ENCODE measurements at places on chromosomes 12 and 14.

GRCh38 chr14:37470251-37470650 lies 124.8 kb downstream of the FOXA1 start:
- no peak for DNase-seq

- no peak for DNase-seq
These were observed 619.9 kb downstream of the AACS start for GRCh38 chr12:125684968-125685790.

DNA sequence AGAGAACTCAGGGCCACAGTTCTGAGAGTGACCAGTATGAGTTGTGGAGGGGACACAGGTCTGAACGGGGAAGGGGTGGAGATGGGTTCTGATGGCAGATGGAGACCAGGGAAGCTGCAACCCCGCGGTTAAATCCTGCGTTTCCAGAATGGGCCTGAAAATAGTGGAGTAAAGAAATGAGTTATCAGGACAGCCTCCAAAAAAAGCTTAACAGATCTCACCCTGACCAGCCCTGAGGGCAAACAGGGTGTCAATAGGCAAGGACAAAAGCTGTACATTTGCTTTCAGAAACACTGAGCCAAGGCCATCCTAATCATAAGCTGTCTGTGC lies 555 bp upstream of the RTN1 start:
- no peak for DNase-seq

GRCh38 chr12:27610374-27610773 lies 85.9 kb upstream of the REP15 start:
- no peak for DNase-seq

DNA sequence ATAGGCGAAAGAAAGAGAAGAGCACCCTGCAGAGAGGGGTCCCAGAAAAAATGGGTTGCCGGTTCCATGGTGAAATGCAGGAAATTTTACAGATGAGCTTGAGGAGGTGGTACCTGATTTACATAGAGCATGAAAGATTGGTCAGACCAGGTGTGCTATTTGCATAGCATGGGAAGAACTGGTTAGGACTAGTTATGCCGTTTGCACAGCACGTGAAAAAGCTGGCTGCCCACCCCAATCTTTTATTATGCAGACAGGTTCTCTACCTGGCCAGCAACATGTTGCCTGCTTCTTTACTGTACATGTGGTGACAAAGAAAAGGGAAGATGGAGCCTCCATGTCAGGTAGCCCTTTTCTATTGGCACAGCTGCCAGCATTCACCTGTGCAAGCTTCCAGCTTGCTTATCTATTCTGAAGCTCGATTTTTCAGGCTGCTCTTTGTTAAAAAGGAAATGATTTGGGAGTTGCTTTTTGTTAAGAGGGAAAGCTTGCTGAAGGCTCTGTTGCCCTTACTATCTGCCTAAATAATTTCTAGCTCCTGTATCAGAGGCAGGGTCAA lies 62.9 kb upstream of the ELK3 start:
- DNase-seq: no peak

DNA sequence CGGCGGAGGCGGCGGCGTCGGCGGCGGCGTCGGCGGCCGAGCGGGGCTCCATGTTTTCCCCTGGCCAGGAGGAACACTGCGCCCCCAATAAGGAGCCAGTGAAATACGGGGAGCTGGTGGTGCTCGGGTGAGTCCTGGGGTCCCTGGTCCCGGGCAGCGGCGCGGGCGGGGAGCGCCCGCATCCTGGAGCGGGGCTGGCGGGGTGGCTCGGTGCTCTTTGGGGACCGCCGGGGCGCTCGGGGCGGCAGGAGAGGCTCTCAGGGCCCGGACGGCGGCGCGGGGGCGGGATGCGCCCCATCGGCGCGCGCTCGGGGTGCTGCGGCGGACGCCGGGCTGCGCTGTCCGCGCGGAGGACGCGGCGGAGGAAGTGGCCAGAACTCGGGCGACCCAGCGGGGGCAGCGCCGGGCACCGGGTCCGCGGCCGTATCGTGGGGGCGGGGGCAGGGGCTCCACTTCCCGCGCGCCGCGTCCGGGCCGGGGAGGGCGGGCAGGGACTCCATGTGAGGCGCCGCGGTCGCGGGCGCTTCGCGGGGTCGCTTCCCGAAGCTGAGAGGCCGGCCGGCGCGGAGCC lies 485 bp downstream of the PELI2 start:
- DNase-seq: peak; percentile 24

GRCh38 chr12:79301181-79301580 lies 389.6 kb downstream of the PAWR start:
- no peak for DNase-seq

GRCh38 chr12:112965643-112966042 lies 12.7 kb upstream of the OAS2 start:
- no peak for DNase-seq

DNA sequence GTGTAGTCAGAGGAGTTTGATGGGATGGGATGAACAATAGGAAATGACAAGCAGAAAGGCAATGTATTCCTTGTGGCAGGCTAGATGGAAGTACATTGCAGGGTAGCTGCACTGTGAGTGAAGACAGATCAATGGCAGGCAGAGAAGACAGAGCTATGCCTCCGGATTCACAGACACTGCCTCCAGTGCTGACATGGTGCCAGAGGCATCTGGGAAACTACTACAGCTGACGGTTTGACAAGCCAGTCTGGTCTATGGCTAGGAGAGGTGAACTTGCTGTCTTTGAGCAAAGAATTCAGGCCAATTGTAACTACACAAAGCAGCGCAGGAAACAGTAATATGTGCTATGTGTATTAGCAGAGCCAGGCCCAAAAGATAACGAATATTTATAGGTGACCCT lies 193.5 kb downstream of the DIO2 start:
- DNase-seq: no peak

DNA sequence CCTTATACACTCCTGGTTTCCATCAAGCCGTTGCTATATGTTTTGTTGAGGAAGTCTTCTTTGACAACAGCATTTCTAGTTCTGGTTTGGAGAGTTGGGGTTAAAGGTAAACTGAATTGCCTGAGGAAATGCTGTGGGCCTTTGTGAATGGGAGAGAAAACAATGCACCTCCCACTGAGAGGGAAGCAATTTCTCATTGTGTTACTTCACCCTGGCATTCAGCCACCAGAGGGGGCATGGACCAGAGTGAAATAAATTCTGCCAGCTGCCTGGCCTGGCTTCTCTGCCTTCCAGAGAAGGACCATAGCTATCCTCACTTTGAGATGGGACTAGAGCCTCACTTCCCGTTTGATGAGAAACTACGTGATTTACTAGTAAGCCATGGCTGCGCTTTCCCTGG lies 475.3 kb downstream of the EGLN3 start:
- no peak for DNase-seq

DNA sequence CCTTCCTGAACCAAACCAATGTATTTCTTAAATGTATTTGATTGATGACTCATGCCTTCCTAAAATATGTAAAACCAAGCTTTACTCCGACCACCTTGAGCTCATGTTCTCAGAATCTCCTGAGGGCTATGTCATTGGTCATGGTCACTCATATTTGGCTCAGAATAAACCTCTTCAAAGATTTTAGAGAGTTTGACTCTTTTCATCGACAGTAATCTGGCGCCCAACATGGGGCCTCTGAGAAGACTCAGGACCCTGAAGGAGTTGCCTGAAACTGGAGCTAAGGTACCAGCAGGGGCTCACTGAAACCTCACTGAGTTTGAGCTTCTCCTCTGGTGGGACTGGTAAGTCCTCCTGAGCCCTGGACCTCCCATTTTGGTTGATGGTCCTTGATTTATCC lies 17.2 kb upstream of the PSMC1 start:
- DNase-seq: no peak

GRCh38 chr14:77364146-77364545 lies 12.7 kb downstream of the TMED8 start:
- DNase-seq: no peak

DNA sequence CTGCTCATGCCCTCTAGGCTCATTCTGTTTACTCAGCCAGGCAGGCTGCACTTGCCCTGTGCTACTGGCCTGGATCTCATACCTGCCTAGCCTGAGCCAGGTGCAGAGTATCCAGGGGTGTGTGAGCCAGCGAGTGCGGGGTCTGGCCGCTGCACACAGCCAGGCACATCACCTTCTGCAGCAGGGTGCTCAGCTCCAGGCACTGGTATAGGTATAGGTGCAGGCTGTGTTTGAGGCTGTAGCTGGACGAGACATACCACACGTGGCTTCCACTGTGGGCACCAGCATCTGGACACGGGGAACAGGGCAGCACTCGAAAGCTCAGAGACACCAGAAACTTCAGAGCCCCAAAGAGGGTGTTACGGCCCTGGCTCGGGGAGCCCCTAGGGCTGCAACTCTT lies 424.2 kb downstream of the RERGL start:
- DNase-seq: no peak

DNA sequence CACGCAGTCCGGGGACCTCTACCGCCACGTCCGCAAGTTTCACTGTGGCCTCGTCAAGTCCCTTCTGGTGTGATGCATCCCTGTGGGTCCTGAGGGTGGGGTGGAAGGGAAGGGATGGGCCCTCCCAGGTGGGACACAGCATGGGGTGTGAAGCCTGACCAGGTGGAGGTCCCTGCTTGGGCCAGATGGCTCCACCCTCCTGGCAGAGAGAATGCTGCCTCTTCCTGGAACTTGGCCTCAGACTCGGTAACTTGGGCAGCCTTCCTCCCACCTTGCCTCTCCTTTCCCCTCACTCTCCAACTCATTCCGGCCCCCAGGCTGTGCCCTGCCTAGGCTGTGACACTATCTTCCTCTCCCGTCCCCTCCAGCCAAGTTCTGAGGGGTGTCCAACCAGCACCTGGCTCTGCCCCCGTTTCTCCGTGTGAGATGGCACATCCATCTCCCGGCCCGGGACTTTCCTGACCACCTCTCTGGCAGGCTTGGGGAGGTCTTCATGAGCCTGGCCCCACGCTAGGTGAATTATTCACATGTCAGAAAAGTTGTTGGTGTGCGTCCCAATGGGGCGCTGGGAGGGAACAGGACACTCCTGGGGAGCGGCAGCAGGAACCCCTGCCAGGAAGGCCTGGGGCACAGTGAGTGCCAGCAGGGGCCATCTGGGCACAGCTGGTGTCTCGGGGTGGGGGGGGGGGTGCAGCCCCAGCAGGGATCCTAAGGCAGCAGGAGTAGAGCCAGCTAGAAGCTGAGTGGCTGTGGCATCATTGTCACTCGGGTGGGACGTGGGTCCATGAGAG lies 1.7 kb downstream of the ZBTB42 start:
- DNase-seq: no peak

DNA sequence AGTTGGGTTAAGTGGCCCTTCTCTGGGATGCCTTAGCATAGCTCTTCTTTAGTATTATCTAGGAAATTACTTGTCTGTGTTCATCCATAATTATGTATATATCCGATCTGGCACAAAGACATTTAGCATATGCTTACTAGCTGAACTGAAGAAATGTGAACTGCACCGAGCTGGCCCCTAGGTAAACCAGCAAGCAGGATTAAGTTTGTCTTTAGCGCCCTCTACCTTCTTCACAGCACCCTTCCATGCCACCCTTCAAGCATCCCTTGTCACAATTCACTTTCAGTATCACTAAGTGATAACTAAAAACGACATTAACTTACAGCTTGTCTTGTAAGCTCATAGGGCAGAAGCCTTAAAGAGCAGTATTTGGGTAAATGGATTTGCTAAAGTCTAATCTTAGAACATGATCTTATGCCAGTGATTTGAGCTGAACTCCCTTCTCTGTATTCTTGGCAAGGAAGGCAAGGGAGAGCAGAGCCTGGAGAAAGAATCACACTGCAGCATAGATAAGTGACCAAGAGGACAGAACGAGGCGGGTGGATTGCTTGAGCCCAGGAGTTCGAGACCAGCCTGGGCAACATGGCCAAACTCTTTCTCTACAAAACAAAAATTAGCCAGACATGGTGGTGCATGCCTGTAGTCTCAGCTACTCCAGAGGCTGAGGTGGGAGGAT lies 2.6 kb upstream of the HAL start:
- DNase-seq: peak; percentile 5

- no peak for DNase-seq
These were observed 145.1 kb downstream of the PPM1H start for GRCh38 chr12:62789851-62790250.

DNA sequence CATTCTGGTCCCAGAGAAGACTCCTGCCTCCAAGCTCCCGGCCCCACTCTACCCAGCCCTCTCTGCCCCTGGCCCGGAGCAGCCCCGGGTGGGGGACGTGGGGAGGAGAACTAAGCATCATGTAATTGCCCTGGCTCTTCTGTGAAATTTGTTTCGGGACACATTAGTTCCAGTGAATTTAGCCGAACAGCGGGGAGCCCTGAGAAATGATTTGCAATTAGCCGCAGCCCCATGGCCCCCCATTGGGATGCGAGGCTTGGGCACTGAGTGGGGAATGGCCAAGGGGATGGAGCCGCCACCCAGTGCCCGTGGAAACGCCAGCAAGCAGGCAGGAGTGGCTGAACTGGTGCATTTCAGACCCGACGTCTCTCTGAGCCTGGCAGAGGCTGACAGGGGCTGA lies 173.9 kb upstream of the LHX5 start:
- DNase-seq: no peak

DNA sequence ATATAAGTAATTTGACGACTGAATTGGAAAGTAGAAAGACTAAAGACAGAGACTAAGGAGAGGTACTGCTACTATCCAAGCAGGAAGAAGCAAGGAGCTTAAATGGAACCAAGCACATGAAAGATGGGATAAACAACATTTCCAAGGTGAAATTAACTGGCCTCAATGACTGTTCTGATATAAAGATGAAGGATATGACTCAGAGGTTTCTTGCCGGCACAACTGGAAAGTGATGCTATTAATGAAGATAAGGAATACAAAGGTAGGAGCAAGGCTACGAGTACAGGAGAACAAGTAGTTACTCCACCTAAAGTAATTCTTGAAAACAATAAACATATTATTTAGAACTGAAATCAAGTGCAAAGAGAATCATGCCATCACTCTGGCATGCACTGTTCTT lies 6.4 kb downstream of the SNX6 start:
- DNase-seq: no peak

DNA sequence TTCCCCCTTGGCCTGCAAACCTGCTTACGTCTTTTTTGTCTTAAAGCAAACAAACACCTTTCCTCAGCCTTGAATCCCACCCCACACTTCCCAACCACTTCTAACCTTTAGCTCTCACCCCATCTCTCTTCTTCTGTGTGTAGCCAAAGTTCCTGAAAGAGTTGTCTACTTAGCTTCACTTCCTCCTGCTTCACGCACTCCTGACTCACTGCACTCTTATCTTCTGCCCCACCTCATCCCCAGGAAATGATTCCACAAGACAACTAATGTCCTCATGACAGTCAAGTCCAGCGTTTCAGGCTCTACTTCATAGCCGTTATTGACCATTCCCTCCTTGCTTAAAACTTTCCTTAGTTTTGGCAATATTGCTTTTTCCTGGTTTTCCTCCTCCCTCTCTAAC lies 22.4 kb downstream of the EIF2B2 start:
- DNase-seq: no peak

DNA sequence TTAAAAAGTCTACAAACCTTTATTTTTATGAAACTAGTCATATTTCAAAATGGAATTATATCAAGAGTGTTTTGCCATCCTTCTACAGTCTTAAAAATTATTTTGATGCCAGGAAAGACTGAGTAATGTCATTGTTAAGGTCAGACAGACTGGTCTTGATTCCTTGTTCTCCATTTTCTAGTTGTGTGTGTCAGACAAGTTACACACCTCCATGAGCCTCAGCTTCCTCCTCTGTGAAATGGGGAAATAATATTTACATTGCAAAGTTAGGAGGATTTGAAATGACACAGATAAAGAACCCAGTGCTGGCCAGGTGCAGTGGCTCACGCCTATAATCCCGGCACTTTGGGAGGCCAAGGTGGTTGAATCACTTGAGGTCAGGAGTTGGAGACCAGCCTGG lies 47.4 kb upstream of the ELK3 start:
- DNase-seq: no peak
